ENCODE measurements at places on chromosomes 4 and X. TPM values are rescaled to one million over a fixed set of nuclear protein-coding genes. Genes with fewer than 3 reads are reported as not detected.

Gene P2RY4
- 0.06 TPM for total RNA-seq

Gene CPZ
- under 0.01 TPM for total RNA-seq

Gene BANK1
- total RNA-seq, result 0.06 TPM

Gene HDX
- total RNA-seq, result 4.2 TPM

Measured in bladder microvascular endothelial cell (primary cell).